ENCODE measurements at places on chromosomes 7 and 10.

- no peak for DNase-seq
These were observed 319.7 kb downstream of the GFRA1 start for GRCh38 chr10:115953281-115953680.

DNA sequence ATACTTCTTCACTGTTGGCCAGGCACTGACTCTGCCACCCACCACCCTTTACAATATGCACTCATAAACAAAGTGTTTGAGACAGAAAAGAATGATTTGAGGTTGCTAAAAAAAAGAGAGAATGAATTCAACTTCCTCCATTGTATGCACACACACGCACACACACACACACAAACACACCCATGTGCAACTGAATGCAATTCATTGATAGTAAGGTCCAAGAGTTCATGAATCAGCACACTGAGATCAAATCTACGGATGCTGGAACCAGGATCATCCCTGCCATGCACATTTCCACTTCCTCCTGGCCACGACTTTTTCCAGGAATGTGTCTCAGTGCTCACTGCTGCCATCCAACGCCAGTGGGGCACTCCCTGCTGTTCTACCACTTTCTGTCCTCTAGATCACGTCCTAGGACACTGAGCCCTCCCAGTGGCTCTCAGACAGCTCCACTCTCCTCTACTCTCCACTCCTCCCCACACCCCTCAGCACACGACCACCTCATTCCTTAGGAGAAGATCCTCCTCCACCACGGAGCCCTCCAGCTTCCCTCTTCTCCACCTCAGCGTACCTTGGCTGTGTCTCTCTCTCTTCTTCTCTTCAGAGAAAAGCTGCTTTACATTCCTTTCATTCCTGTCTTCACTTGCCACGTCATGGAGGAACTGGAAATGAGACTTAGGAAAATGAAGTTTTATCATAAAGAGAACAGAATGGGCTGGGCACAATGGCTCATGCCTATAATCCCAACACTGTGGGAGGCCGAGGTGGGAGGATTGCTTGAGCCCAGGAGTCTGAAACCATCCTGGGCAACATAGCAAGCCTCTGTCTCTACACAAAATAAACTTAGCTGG lies 12.0 kb upstream of the TMEM213 start:
- DNase-seq, result no peak

DNA sequence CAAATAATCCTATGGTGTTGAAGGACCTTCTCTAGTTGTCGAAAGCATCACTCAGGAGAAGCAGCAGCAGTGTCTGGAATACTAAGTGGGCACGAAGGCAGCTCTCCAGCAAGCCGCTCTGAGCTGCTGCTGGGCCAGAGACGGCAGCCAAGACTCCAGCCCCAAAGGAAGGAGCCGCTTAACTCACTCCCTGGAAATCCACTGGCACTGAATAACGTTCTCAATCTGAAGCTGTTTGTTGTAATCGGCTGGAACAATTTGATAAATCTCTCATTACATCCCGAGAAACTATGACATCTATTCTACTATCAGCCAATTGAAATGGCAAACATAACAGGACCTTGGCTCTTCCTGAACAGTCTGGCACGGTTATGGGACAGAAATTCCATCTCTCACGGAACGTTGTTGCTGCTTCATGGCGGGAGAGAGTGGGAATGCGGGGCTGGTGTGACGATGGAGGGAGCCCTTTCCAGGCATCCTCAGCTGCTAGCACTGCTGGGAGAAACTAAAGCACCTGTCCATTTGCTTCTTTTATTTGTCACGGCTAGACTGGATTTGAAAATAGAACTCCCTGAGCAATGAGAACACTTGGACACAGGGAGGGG lies 331.5 kb upstream of the RNF32 start:
- DNase-seq, result no peak

- no peak for DNase-seq
These were observed 26.9 kb downstream of the IL2RA start for GRCh38 chr10:6035101-6035834.

GRCh38 chr10:86058964-86059363 lies 307.6 kb downstream of the GRID1 start:
- DNase-seq, result no peak

- peak; percentile 30 for DNase-seq
These were observed 716 bp downstream of the OGA start for GRCh38 chr10:101817337-101818118.

GRCh38 chr7:24932815-24933214 lies 47.2 kb downstream of the OSBPL3 start:
- no peak for DNase-seq

GRCh38 chr7:98294798-98295382 lies 13.4 kb downstream of the BRI3 start:
- no peak for DNase-seq

GRCh38 chr7:36148422-36149065 lies 4.5 kb upstream of the EEPD1 start:
- no peak for DNase-seq

- DNase-seq, result no peak
These were observed 90.5 kb downstream of the EXOC6 start for GRCh38 chr10:92938841-92939240.

DNA sequence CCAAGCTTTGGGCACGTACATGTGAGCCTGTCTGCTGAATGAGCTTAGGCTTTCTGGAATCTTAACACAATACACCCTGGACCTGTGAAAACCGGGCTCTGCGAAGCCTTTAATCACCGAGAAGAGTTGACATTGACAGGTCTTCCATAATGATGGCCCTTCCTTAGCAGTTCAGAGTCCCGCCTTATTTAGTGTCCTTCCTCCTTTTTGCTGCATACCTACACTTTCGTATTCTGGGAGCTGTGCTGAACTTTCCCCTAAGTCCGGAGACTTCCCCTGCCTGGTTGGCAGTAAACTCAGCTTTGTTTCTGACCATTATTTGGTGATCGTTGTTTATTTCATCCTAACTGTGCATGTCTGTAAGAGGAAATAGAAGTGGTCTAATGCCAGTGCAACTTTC lies 212.0 kb downstream of the CAMK1D start:
- DNase-seq, result no peak

DNA sequence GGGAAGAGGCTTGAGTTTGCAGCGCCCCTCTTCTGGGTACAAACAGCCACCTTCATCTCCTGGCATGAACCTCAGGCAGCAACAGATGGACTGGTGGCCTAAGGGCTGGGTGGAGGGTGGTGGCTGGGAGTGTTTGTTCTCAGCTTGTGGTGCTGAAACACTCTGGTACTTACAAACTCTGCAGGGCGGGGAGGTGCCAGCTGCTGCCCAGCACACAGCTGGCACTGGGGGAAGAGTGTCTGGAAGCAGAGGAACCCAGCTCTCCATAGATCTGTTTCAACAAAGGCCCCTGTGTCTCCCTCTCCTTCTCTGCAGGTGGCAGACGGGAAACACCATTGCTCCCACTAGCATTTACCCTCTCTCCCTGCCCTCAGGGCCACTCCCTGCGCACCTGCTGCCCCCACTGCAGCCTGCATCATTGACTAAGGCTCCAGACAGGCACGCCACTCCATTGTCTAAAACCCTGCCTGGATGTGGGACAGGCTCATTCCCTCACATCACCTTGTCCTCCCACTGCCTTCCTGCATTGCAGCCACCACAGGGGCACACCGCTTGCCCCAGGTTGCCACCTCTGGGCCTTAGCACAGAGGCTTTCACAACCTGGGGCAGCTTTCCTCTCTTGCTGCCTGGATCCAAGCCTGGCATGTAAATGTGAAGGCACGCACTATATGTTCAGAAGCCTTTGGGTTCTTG lies 6.5 kb downstream of the ARHGAP22 start:
- no peak for DNase-seq

DNA sequence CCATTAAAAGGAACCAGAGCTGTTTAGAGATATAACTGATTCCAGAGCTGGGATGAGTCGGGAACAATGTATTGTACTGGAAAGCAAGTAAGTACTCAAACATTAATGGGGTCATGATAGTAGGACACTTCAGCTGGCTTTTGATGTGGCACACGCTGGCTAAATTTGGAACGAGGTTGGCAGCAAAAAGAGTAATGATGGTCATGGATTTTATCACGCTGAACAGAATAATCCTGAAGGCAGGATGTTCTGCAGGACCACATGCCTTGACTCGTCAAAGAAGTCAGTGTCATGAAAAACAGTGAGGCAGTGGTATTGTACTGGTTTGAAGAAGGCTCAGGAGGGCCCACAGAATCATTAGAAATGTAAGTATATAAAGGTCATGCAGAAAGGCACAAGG lies 220.3 kb downstream of the SNX13 start:
- no peak for DNase-seq

DNA sequence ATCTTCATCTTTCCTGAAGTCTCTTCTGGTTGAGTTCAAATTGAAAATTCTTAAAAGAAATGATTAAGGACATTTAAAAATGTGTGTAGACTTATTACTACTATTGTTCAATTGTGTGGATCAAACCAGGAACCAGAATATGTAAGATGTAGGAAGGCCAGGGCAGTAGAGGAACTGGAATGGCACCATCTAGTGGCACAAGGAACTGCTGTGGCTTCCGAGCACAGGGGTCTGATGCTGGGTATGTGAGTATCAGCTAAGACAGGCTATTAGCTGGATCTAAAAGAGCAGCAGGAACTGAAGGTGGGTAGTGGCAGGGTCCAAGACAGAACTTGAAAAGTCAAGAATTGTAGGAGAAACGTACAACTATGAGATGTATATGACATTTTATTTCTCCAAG lies 247.3 kb downstream of the SEMA3A start:
- DNase-seq, result no peak

DNA sequence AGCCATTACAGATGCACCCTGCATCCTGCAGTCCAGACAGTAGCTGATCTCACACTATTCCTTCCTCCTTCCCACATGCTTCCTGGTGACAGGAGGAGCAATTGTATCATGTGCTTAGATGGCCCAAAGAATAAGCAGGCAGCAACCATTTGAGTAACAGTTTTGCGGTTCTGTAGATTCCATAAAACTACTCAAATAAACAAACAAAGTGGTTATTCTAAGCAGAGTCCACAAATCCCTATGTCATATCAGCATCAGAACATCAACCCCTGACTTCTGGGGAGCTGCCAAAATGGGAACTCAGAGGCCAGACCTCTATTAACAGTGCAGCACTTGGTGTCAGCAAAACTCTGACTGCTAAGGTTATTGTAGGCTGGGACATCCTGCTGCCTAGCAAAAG lies 226.0 kb downstream of the SORCS1 start:
- no peak for DNase-seq

DNA sequence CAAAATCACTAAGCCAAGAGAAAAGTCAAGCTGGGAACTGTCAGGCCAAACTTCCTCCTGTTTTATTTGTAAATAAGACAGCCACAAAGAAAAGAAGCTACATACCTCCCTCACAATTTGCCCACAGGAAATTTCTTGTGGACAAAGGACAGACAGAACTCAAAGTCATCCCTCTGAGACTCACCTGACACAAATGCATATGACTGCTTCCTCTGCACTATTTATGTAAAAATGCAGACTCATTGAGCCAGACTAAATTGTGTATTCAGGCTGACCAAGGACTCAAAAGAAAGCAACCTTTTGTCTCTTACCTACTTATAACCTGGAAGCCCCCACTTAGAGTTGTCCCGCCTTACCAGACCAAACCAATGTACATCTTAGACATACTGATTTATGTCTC lies 11.8 kb downstream of the TOMM7 start:
- DNase-seq, result no peak

GRCh38 chr10:44965651-44966097 lies 6.1 kb downstream of the RASSF4 start:
- no peak for DNase-seq

- DNase-seq, result no peak
These were observed 84.2 kb upstream of the STEAP1B start for GRCh38 chr7:22584179-22584578.

- DNase-seq, result no peak
These were observed 38.0 kb downstream of the ZNRF2 start for GRCh38 chr7:30322271-30323005.

DNA sequence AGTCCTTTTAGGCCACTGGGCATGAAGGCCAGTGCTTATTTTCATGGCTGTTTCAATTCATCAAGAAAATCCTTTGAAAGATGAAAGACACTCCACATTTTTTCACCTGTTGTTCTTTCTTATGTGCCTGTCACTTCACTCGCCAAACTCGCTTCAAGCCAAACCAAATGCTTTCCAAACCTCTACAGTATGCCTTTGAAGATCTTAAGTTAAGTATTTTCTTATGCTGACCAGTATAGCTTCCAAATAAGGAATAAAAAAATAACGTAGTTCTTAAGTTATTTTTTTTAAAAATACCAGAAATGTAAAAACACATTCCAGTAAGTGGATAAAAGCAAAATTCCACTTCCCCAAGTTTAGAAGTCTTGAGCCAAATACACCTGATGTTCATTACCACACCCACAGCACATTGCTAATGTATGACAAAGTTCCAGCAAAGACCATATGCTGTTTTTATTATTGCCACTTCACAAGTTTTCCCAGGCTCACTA lies 186.1 kb downstream of the MTERF1 start:
- DNase-seq, result no peak

GRCh38 chr7:154364170-154364569 lies 312.0 kb downstream of the DPP6 start:
- DNase-seq, result no peak

- DNase-seq, result no peak
These were observed 60.0 kb downstream of the WAC start for GRCh38 chr10:28592953-28593352.

- no peak for DNase-seq
These were observed 355.8 kb downstream of the RPS24 start for GRCh38 chr10:78389419-78389818.

GRCh38 chr7:121578669-121579068 lies 182.6 kb upstream of the FAM3C start:
- no peak for DNase-seq

DNA sequence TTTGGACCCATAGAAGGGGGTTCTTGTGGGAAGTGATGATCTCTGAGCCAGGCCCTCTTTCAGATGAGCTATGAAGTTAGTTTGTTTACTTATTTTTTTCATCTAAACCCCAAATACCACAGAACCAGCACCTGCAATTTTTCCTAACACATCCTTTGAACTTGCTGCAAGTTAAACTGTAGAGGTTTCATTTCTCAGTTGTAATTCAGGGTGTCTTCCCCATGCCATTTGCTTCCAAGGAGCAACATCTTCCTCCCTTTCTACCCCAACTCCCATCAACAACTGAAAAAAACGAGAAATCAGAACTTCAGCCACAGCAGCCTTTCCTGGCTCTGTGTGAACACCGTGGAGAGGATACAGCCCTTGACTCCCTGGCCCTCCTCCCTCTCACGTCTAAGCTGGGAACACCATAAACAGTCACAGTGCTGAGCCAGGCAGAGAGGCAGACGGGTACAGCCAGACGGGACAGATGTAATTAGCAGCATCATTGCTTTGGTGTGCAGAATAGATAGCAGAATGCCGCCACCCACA lies 63.6 kb downstream of the RGS10 start:
- no peak for DNase-seq

- DNase-seq, result peak; percentile 88
These were observed 5.2 kb upstream of the CAMK2G start for GRCh38 chr10:73879296-73880173.

DNA sequence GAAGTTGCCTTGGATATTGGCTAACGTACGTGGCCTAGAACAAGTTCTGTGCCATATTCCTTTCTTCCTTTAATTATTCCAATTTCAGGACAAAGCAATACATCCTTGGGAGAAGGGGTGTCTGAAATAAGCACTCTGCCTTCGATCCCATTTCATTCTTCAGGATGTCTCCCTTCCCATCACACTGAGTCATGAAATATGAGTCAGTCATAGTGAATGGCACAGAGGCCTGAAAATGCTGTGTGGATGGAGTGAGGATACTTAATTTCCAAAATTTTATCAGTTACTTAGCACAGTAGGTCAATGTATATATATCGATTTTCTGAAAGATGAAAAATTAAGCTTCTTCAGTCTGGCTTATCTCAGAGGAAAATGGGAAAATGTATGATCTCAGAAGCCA lies 19.5 kb downstream of the EVX1 start:
- no peak for DNase-seq
